ENCODE measurements at places on chromosomes 4 and X.
A peak's percentile ranks its signal among the peaks of the same experiment; 100 is the strongest.

GRCh38 chr4:141658309-141658708 is 21.9 kb downstream of the IL15 start:
- DNase-seq, result no peak

DNA sequence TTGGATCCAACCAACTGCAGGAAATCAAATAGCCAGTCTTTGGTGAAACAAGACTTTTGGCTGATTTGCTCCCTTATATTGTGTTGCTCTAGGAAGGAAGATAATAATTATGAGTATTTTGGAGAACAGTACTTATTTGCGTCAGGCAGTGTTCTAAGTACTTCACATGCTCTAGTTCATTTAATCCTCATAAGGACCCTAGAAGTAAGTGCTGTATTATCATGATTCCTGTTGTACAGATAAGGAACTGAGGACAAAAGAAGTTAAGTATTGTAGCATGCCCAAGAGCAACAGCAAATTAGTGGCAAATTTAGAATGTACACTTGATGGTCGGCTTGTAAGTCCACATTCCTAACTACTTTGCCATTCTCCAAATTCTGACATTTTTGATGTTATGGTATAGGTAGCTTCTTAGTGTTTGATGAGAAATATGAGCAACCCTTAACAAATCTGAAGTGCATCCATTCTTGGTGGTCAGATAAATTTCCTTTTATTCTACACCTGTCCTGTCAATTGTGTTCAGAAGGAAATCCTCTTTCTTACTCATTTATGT is 72.0 kb downstream of the SPRY1 start:
- no peak for DNase-seq

DNA sequence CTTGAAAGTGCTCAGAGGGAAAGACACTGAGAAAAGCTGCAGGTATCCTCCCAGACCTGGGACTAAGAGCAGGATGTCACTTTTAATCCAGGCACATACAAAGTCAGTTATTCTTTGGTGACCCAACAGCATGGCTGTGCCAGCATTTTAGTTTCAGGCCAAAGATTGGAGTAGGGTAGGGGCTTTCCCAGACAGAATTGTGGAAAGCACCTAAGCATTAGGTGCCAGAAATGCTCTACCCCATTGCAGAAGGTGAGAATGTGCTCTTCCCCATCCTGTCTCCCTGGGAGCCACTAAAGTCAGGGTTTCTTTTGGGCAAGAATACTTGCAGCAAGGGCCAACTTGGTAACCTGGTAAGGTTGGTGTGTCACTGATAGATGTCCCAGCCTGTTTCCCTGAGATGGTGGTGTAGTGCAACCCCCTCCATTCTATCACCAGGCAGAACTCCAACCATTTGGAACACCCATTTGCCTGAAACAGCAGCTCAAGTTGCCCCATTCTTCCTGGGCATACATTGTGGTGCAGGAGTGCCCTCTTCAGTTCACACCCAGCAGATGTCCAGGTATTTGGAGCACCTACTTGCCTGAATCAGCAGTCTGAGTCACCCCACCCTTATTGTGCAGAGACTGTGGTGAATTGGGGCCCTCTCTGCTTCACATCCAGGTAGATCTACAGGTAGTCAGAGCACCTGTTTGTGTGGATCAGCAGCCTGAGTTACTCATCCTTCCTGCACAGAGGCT is 183.5 kb downstream of the ZC4H2 start:
- no peak for DNase-seq

GRCh38 chr4:172543249-172543648 is 625.4 kb upstream of the GALNT7 start:
- DNase-seq, result no peak

DNA sequence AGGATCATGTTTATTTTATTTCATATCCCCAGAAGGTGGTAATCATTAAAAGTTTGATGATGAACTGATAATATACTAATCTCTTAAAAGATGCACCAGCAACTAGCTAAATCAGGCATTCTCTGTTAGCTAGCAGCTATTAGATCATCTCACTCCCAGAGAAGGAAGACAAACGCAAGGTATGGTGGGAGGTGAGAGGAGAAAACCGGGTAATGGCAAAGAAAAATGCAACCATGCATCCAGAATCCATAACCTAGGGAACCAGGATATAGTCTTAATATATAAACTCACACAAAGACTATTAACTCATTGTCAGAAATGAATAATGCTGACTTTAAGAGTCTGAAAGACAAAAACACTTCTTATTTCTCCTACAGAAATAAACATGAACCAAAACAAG is 66.1 kb downstream of the WNK3 start:
- DNase-seq, result no peak

DNA sequence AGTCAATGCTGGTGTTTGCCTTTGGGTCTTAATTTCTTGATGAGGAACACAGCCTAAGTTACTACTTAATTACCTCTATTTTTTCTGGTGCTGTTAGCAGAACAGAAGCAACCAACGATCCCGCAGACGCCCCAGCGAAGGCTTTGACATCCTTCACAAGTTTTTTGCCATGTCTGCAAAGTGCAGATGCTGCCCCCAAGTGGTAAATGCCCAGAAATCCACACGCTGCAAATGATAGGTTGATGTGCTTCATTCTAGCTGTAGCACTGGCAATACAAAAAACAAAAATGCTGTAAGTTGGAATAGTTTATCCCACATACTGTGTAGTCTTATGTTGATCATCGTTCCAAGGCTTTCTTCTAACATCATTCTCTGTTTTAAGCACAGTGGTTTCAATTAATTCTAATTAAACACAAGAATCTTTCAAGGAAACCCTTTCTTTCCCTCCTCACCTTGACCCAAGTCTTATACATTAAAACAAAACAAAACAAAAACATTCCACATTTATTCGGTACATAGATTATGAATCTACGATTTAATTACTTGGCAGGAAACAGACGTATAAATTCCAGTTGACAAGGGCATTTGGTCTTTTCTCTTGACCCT is 1.2 kb downstream of the PNPLA4 start:
- DNase-seq, result peak; percentile 68

DNA sequence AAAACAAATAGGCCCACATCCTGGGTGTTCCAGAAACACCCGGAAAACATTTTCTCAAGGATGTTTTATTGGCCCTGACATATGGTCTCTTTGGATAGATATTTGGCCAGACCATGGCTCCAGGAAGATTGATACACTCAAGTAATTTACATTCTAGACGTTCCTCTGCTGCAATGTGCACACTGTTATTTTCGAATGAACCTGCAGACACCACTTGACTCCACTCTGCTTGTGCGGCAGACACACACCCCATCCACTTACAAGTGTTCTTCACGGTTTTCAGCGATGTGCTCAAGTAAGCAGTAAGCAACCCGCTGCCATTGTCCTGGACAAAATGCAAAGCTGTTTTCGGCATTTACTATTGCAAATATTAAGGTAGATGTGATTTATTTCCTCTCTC is 12.0 kb upstream of the GPM6A start:
- DNase-seq, result no peak

DNA sequence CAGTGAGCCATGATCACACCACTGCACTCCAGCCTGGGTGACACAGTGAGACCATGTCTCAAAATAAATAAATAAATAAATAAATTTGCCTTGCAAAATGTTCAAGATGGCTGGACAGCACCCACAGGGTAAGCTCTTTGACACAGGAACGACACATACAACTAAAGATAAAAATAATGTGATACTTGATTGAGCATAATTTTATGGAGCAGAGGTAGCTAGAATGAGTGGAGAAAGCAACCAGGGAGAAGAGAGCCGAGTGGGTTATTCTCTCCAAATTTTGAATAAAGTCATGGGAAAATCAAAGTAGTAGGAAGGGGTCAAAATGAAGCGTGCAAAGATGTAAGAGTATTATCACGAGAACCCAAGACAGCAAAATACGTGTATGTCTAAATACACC is 121.5 kb downstream of the IRF2 start:
- DNase-seq, result no peak

DNA sequence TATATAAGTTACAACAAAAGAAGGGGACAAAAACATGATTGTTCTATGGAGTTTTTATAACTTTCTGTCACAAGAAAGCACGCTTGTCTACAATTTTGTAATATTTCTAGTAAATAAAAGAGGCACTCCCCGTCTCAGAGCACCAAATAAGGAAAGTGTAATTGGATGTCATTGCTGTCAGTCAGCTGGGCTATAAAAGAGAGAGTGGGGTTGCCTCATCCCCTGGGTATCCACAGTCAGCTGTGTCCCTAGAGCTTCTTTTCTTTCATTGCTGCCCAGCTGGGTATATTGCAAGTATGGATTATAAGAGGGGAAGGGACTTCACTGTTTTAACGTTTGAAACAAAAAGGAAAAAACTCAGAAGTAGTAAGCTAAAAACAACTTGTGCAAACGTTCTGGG is 61.3 kb downstream of the NPNT start:
- no peak for DNase-seq

GRCh38 chr4:168501407-168501806 is 4.6 kb downstream of the PALLD start:
- DNase-seq, result no peak

- DNase-seq, result no peak
Observed at GRCh38 chrX:29496636-29497180, 718.7 kb upstream of the MAGEB2 start.

DNA sequence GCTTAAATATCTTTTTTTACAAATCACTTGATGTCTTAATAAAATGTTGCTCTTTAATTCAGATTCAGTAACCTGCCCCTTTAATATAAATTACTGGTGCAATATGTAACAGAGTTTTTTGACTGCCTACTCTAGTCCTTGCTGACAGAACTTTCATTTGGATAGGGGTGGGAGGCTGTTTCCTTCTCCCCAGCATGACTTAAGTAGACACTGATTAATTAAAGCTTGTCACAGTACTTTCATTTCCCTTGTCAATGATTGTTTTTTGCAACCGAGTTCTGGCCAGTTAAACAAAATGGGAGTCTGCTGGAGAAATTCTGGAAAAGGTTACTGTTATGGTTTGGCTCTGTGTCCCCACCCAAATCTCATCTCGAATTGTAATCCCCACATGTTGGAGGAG is 37.3 kb upstream of the BBS12 start:
- DNase-seq, result no peak

DNA sequence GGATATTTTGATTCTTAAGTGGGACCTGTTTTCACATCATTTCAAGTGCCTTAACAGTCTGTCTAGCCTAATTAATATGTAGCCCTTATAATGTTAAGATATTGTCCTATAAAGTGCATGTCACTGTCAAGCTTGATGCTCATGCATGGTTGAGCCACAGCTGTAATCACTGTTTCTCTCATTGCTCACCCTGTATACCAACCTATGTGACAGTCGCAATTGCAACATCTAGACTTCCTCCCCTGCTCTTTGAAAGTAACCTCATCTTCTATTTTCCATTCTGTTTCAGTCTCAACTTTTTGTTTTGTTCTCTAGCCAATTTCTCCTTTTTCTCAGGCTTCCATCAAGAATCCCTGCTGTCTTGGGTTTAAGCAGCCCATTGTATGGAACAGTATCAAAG is 24.4 kb upstream of the MSL3 start:
- DNase-seq, result no peak

- no peak for DNase-seq
Observed at GRCh38 chr4:97104006-97104405, 1039.3 kb downstream of the STPG2 start.

- DNase-seq, result peak; percentile 70
Observed at GRCh38 chr4:140697709-140698560, 58.2 kb downstream of the TBC1D9 start.

GRCh38 chrX:102983205-102983604 is 46.1 kb downstream of the RAB40AL start:
- DNase-seq, result no peak

- DNase-seq, result no peak
Observed at GRCh38 chrX:40326186-40326965, 228.6 kb upstream of the BCOR start.

DNA sequence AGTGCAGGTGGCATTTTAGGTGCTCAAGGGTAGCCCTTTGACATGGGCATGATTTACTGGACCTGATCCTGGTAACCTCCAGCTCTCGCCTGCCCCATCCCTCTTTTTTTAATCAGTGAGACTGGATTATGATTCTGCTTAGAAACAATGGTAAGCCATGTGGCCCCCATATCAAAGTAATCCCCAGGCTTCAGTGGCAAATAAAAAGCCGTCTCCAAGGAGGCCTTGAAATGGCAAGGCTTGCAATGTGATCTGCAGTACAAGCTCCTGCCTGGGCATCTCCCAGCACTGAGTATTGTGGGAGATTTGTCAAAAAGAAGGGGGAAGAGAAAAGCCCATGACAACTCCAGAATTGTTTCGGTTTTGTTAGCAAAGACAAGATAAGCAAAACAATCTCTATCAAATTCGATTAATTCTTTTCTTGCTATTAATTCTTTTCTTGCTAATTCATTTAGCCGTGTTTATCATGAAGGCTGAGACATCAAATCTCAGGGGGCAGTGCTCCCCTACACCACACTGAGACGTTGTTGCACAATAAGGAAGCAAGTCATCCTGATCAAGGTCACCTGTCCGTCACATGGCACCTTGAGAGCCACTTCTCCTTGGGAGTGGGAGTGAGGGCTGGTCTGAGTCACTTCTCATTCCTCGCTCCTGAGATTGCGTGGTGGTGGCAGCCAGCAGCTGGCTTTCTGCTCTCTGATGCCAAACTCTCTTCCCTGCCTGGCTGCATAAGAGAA is 312.7 kb upstream of the GATB start:
- no peak for DNase-seq

DNA sequence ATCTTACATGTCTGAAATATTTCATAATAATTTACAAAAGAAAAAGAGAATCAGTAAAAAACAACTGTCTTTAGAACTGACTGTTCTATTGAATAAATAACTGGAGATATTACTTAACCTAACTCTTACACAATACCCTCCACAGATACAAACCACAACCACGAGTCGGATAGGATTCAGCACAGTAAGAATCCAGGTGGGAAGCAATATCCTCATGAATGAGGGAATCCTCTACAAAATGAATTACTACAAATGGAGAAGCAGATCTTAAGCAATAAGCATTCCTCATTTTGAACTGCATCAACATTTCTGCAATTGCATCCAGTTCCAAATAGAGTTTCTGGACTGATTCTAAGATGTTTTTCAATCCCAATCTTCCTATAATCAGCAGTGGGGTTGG is 227.1 kb downstream of the SH2D1A start:
- DNase-seq, result no peak

GRCh38 chrX:150502979-150503897 is 65.2 kb upstream of the MTM1 start:
- DNase-seq, result no peak

DNA sequence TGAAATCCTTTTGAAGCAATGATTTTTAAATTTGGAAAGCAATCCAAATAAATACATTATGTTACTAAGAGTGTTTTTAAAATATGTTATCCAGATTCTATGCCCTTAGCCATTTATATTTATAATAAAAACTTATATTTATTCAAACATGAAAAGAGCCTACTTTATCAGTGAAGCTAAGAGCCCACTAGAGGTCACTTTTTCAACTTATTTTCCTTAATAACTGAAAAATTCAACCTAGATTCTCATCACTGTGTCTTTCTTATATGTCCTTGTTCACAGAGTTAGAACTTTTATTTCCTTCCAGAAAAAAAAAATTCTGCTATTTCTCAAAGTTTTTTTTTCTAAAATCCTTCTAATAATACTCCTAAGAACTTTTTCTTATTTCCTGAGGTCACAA is 23.9 kb downstream of the PRDM8 start:
- DNase-seq, result peak; percentile 62

All from cerebellar cortex (tissue), 1 donor.